CD4-positive, alpha-beta T cell treated with Interleukin-6 for 4 hours (primary cell): ENCODE measurements at places on chromosomes 13 and 19.

GRCh38 chr13:110929104-110929777, 14.4 kb upstream of the ANKRD10 start:
- no peak for DNase-seq

- no peak for DNase-seq
Observed at GRCh38 chr19:56476651-56477428, at the start of gene ZNF667. Gene ZNF667, minus strand, starts transcription at chr19:56477345. Its CDS starts 14,975 bp downstream, at chr19:56462370.

DNA sequence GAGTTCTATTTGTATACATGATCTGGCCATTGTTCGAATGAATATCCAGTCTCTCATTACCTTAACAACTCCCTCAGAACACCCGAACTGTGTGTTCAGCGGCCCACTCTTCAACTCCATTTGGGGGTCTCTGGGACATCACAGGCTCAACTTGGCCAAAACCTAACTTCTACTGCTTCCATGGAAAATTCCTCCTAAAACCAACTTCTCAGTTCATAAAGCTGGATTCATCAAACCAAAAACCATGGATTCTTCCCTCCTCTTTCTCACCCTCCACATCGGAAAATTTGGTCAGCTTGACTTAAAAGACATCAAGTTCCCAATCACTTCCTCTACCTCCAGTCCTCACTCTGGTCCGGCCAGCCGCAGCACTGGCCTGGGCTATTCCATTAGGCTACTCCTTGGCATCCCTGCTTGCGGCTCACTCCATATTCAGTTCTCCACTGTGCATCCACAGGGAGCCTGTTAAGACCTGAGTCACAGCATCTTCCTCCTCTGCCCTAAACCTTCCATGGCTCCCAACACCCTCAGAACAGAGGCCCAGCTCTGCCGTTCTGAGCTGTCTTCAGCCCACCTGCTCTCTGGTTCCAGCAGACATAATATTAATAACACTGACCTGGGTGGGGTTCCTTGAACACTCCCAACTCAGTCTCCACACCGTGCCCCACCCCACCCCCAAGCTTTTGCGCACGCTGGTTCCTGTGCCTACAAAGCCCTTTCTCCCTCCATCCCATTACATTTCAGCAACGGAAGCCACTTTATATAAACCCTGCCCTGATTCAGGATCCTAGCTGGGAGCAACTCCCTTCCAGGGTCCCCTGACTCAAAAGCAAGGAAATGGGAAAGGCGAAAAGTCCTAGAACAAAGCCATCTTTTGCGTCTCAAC, 1.1 kb downstream of the ZNF792 start:
- peak; percentile 24 for DNase-seq

- DNase-seq = no peak
Observed at GRCh38 chr13:92355213-92355612, 871.4 kb upstream of the GPC6 start.

DNA sequence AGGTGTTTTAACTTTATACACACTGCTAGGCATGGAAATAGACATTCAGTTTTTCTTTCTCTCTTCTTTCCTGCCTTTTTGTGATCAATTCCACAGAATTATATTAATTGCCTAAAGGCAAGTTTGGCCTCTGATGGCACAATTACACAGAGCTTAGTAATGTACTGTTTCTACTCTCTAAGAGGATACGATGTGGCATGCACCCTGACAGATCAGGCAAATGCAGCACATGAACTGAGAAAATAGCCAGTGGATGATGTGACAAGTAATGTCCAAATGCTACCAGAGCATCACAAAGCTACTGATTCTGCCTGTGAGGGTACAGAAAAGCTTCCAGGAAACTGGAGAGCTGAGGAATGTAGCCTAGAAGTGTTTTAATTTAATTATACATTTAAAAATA, 233.8 kb upstream of the PRR20A start:
- no peak for DNase-seq

- no peak for DNase-seq
Observed at GRCh38 chr13:77316430-77316829, 10.5 kb downstream of the MYCBP2 start.

DNA sequence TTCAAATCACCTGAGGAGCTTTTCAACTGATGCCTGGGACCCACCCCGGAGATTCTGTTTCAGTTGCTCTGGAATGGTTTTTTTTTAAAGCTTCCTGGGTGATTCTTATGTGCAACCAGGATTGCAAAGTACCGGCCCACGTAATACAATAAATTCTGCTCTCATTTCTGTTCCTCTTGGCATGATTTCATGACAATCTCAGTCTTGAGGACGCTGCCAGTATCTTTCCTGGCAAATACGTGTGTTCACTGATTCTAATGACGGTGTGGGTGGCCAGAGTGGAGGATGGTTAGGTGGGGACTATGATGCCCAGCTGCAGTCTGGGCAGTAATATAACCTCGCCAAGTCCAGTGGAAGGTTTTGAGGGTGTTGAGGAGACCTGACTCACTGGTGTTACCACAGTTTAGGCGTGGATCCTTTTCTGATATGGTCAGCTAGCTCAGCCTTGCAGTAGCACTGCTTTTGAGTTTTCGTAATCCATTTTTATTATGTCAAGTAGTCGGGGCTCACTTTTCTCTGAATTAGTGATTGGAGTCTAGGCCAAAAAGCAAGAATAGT, 49.4 kb downstream of the FAM124A start:
- no peak for DNase-seq

DNA sequence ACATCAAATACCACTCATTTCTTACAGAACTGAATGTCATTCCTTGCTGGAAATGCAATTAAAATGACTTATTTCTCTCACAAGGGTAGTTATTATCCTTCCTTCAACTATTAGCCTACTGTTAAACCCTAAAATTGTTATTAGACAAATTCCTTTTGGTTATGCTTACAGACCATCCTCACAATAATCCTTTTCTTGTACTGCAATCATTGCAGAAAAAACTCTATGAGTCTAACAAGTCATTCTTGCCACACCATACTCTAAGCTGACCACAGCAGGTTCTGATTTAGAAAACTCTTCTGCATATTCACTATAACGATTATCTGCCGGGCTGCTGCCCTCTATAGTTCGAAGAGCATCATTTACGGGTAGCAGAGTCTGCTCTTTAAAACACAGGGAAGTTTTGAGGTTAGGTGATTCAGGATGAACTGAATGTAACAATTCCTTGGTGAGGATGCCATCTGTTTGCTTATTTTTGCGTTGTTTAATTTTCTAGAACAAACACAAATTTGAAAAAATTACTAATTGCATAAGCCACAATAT, 38.2 kb downstream of the MTMR6 start:
- no peak for DNase-seq

DNA sequence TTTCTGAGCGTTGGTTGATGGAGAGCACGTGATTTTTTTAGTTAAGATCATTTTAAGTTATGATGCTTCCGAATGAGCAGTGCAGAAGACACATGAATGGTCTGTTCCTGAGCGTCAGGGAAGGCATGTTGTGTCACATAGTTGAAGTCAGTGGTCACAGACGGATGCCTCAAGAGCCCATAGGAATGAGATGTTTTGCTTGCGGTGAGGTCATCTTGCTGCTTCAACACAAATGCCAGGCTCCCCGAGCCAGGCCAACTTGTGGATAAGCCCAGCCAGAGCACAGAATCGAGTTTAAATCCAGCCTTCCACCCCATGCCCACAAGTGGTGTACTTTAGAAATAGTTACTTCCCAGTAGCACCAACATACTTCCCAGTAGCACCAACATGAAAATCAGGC, 5.4 kb downstream of the UPF3A start:
- DNase-seq = no peak
